ELR (cell line): ENCODE measurements at places on chromosomes 7 and 10.

- DNase-seq, result no peak
Measured at GRCh38 chr7:49088017-49088416, 163.7 kb downstream of the CDC14C start.

DNA sequence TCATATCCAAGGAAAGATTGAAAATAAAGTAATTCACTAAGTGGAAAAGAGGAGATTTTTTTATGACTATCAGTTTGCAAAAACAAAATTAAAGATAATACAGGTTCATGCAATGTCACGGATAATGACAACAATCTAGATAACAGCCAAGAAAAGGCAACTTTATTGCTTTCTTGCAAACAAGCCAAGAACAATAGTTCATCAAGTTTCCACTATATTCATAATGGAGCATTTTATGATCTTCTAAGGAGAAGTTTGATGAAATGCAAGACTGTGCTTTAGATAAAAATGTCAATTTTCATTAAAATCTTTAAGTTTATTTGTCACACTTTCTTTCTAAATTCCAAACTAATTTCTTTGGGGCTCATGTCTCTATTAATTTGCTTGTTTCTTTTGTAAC lies 53.9 kb upstream of the NRP1 start:
- DNase-seq, result no peak

DNA sequence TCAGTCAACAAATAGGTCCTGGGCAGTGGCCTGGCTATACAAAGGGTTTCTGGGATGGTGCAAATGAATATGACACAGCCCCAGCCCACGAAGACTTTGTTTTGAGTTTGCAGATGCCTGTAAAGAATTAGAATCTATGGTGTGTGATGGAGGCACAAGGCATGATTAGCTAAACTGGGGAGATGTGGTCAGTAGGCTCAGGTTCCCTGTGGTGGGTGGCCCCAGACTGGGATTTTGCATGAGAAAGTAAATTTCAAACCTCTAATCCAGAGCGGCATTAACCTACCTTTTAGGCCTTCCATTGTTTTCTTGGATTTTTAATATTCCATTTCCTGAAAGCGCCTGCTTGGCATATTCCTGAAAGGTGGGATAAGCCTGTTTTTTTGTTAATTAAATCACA lies 6.4 kb upstream of the CPA5 start:
- no peak for DNase-seq

GRCh38 chr7:106269254-106269961 lies 15.4 kb downstream of the NAMPT start:
- no peak for DNase-seq

DNA sequence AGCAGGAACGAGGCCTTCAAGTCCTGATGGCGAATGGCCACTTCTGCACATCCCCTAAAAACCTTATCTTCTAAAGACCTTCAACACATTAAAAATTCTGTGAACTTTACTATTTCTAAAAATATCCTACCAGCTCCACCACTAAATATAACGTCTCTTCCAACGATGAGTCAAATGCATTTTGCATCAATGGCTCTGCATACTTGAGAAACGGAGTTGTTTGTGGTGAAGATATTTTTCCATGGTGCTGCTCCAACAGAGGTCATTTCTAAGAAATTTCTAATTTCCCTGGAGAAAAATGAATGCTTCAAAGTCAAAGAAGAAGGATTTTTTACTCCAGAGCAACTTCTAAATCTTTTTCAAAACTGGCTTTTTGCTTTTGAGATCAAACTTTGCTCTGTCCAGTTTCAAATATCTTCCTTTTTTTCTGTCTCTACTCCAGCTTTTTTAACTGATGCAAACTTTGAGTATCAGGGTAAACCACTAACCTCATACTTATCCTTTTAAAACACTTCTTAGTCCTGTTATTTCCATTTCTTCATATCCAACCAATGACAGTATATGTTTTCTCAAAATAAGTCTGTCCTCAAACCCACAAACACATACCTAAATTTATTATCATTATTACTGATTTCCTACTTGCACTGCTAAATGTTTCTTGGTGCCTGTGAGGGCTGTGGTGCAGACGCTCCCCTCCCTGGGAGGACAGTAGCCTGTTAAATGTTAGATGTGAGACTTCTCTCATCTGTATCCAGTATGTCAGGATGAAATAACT lies 258.1 kb downstream of the KLF6 start:
- peak; percentile 53 for DNase-seq

- no peak for DNase-seq
Measured at GRCh38 chr7:16189026-16189715, 232.2 kb downstream of the CRPPA start.

GRCh38 chr7:148939128-148939755 lies 55.2 kb upstream of the EZH2 start:
- DNase-seq, result no peak

GRCh38 chr10:128630787-128631252 lies 504.6 kb upstream of the MKI67 start:
- no peak for DNase-seq

GRCh38 chr10:96267234-96267705 lies 4.1 kb downstream of the BLNK start:
- no peak for DNase-seq

DNA sequence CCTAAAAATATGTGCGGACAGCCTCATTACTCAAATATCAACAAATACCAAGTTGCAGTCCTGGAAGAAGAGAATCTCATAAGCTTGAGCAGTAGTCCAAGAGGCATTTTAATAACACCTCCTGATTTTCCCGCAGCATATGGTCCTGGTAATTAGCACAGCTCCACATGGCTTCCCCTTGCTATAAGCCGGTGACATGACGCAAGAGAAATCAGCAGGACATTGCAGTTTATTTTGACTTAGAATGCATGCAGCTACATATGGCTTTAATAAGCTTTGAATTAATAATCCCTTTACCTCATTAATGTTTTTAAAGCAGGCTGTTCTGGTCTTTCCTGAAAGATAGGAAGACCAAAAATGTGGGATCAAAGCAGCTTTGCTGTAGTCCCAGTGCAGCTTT lies 137.6 kb downstream of the RAMP3 start:
- DNase-seq, result no peak

GRCh38 chr10:119483001-119483400 lies 59.5 kb downstream of the RGS10 start:
- no peak for DNase-seq

- no peak for DNase-seq
Measured at GRCh38 chr7:95209276-95209675, 115.1 kb downstream of the PON1 start.

DNA sequence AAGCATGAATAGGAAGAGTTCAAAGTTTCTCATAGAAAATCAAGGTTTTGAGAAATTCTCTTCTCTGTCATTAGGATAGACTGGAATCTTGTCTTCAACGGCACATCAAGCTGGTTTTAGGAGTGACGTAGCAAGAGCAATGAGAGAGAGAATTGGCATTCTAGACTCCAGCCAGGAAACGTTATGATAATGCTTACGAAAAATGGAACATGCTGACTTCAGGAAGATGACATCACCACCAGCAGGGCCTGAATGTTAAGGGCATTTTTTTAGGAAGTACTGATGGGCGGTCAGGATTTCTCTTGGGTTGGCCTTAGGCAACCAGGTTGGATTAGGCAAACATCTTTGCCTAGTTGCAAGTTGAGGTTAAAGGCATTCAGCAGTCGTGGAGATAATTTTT lies 213.2 kb upstream of the CTBP2 start:
- no peak for DNase-seq

DNA sequence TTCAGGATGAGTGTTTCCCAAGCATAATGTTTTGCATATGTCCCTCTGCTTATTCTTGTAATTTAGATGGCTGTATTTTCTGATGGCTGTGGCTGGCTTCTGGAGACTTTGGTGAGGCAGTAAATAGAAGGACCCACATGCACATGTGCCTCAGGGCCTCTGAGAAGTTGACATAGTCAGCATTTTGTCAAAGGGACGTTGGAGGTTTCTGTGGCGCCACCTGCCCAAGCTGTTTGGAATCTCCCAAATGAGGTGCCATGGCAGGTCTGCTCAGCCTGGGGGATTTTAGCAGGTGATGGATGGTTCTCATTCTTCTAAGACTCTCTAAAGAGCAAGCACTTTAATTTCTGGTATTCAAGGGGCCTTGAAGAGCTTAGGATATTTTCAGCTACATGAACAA lies 29.8 kb downstream of the C10orf120 start:
- DNase-seq, result no peak

GRCh38 chr7:4760952-4761351 lies 14.5 kb upstream of the AP5Z1 start:
- no peak for DNase-seq

DNA sequence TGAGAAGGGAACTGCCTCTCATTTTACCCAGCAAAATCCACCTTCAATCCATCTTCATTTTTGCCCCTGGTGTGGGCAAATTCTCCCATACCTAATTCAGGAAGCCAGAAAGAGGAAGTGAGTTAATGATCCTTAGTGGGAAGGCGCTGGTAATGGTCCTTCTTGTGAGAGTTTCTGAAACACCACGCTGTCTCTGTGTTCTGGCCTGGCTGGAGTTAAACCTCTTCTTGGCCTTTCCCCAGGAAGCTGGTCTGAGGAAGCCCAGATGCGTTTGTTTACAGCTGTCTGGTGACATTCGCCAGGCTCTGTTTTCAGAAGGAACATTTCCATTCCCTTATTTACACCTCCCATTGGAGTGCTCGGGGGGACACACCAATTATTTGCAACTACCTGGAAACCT lies 24.3 kb downstream of the HTRA1 start:
- DNase-seq, result no peak

GRCh38 chr10:102240467-102241031 lies 763 bp downstream of the PITX3 start:
- DNase-seq, result peak; percentile 34
